Stimulated activated CD4-positive, alpha-beta T cell treated with anti-CD3 and anti-CD28 coated beads, Interleukin-2, amount 100 ng/mL, for 4 hours (primary cell): ENCODE measurements at places on chromosomes 6 and 20.
A peak's percentile ranks its signal among the peaks of the same experiment; 100 is the strongest.

DNA sequence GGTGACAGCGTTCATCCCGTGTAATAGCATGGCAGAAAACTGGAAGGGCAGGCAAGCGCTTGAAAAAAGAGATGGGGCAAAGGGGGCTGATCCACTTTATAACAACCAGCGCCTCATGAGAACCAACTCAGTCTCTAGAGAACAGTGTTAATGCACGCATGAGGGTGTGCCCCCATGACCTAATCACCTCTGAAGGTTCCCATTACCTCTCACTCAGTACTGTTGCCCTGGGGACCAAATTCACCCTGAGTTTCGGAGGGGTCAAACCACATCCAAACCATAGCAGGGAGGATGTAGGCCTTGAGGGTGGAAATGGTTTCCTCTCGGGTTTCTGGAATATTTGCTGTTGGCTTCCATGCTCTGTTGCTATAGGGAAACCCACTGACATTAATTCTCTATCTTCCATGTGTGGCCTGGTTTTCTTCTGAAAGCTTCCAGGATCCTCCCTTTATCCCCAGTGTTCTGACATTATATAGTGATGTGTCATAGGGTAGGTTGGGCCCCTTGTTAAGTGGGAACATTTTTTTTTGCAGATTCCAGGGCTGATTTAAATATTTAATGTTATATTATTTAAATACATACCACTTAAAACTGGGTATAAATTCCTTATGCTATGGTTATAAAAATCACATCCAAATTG, 65.2 kb downstream of the PPP1R14C start:
- DNase-seq = no peak

DNA sequence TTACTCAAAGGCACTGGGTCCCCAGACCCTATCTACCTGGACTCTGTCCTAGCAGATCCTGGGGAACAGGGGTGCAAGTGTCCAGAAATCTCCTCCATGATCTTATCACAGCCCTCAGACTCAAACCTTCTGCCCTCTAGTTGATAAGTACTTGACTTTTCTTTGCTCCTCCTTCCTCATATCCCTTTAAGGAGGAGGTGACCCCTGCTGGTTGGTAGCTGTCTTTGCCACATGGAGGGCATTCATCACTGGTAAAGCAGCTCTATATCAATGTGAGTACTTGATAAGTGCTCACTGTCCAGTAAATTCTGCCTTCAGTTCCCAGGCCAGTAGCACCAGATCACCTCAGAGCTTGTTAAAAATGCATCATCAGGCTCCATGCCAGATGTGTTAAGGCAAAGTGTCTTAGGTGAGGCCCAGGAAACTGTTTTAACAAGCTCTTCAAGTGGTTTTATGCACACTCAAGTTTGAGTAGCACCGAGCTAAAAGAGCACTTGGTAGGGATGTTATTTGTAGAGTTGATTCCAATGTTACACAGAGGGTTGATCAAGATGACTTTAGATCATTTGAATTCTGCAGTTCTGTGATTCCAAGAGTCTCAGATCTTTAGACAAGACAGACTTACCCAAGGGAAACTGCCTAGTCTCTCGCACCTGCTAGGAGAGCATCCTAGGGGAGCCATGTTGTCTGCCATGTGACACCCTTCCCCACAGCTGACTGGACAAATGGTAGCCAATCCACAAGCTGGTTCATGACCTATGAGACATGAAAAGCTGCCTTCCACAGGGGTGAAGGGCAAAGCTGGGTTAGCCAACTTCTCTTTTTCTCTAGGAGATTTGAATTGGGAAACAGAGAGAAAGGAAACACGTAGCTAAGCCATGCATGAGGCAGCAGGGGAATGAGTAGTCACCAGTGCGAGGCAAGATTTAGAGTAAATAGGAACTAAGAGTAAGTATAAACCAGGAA, 18.6 kb downstream of the TREML2 start:
- DNase-seq = peak; percentile 40

- DNase-seq = no peak
Observed at GRCh38 chr6:24543683-24544082, 48.9 kb downstream of the ALDH5A1 start.

GRCh38 chr20:19815553-19815991, 57.5 kb downstream of the RIN2 start:
- no peak for DNase-seq

GRCh38 chr6:170459451-170459850, 93.7 kb downstream of the PSMB1 start:
- no peak for DNase-seq

- no peak for DNase-seq
Observed at GRCh38 chr6:62652692-62653328, 366.8 kb upstream of the KHDRBS2 start.

DNA sequence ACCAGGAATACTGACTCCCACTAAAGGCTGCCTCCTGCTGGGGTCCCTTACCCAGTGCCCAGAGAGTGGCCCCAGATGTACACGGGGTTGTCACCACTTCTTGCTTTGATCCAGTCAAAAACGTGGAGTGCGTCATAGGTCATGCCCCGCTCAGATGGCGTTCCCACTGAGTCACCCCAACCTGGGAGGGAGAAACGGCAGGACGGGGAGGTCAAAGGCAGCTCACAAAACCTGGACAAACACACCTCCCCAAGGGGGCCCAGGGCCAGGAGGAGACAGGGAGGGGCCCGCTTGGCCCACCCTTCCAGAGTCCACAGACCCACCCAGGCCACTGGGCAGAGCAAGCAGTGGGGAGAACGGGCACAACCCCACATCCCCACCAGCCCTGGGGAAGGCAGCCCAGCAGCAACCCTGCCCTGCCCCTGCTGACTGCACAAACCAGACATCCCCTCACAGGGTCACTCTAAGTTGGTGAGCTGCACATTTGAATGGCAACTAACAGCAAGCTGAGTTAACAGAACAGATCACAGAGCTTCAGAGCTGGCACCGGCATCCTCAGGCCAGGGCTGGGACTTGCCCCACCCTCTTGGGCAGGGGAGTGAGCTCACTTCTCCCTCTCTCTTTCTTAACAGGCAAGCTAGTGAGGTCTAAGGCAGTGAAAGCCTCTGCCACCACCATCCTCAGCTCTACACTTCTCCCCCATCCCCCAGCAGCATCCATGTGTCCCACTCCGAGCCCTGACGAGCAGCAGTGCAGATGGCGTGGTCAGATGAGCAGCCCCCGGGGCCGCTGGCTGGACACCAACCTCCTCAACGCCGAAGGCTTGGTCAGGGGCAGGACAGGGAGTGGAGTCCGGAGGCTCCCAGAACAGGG, 61.7 kb downstream of the PYGB start:
- no peak for DNase-seq

DNA sequence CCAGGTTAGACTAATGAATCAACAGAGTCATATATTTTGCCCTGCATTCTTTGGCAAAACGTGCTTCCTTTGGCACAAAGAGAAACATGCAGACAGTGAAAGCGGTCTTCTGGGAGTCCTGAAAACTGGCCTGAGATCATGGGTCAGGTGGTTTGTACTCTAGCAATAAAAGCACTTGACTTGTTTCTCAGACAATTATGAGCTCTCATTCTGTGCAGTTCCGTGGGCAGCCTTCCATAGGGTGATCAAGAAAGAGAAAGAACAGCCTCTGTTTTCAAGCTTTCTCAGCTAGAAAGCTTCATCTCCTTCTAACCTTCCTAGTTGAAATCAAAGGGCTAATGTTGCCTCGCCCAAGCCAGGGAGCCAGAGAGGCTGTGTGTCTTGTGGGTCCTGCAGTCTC, 62.7 kb upstream of the ISM1 start:
- no peak for DNase-seq

- no peak for DNase-seq
Observed at GRCh38 chr6:74597840-74598239, 608.0 kb downstream of the COL12A1 start.

DNA sequence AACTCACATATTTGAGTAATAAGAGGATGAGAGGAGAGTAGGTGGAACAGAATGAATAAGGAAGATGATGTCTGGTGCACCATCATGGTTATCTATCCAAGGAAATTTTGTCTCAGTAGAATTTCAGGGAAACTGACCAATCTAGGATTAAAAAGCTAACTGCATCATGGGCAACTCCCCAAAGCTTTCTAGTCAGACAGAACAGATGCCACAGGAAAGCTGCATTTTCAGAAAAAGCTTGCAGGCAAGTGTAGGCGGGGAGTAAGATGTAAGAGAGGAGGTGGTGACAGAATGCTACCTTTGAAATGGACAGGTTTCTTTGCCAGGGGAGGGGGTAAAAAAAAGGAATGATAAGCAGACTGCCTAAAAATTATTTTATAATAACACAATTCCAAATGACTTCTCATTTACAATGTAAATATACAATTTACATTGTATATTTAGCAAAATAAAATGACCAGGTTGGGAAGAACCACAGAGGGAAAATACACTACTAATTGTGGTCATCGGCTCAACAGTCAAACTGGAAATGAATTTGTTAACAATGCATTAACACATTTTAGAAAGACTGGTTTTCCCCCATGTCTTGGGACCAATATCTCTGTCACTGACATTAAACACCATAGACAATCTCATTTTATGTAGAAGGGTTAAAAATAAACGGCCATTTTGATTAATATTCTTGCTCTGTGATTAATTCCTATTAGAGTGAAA, 15.1 kb downstream of the NHSL1 start:
- DNase-seq = no peak

GRCh38 chr6:50147371-50147770, 97.6 kb upstream of the DEFB112 start:
- DNase-seq = no peak

DNA sequence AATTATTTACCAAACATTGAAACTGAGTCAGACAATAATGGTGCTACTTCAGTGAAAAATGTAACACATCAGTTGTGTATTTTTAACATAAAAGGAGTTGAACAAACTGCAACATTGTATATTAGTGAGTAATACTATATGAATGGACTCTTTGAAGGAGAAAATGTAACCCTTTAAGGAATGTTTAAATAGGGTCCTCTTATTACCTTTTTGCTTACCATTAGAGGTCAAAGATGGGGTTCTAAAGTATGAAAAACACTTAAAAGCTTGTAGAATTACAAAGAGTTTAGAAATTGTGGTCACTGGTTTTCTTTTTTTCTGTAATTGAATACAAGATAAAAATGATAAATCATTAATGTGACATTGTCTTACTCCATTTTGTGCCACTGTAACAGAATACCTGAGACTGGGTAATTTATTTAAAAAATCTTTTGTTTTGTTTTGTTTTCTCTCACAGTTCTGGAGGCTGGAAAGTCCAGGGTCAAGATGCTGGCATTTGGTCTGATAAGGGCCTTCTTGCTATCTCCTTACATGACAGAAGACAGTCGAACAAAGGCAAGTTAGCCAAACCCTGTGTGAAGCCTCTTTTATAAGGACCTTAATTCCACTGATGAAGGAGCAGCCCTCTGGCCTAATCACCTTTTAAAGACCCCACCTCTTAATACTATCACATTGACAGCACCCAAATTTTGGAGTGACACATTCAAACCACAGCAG, 43.2 kb downstream of the SESN1 start:
- no peak for DNase-seq

DNA sequence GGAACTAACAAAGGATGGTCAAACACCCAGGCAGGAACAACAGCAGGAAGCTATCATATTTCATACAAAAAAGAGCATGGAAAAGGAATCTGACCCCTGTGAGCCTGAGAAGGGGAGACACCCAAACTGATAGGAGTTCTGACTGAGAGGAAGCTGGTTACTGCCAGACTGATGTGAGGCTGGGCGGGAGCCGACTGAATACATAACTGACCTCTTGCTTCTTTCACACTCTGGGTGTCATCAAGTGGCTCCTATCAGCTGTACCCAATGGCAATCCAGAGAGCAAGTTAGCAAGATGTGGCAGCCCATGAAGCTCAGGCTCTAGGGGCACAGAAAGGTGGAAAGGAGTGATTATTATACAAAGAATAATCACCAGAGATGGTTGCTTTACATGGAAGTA, 795.1 kb upstream of the HS3ST5 start:
- no peak for DNase-seq

DNA sequence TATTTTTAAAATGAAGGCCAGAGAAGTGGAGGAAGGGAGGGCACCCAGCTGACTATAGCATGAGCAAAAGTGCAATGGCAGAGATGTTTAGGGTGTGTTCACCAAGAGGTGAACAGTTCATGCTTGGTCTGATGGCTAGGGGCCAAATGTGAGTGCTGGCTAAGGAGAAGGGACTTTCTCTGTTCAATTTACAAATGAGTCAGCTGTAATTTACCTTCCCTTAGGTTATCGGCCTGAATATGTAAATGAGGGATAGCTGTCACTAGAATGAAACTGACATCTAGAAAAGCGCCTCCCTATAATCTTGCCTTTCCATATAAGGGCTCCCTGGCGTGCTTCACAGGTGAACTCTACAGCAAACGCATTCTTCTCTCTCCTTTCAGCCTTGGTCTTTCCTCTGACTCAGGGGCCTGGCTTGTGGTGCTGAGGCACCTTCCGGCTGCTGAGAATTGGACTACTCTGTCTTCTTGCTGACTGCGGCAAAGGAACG, 114.7 kb upstream of the BACH2 start:
- DNase-seq = peak; percentile 40

- DNase-seq = no peak
Observed at GRCh38 chr6:149053848-149054558, 263.5 kb upstream of the TAB2 start.

DNA sequence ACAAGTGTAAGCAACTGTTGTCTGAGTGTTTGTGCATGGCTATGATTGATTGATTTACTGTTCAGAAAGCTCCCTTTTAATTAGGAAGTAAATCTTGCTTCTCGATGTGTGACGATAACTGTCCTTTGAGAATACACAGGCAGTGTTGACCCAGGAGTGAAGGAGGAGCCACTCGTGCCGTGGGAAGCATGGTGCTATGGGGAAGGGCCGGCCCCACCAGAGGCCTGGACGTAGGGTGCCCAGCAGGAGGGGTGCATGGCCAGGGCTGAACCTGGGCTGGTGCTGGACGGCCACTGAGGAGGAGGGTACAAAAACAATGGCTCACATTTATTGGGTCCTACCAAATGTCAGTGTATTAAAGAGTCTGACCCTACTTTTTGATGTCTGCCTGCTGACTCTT, 60.7 kb downstream of the ANKRD60 start:
- no peak for DNase-seq

GRCh38 chr6:25057111-25057905, 121.5 kb upstream of the RIPOR2 start:
- DNase-seq = no peak

DNA sequence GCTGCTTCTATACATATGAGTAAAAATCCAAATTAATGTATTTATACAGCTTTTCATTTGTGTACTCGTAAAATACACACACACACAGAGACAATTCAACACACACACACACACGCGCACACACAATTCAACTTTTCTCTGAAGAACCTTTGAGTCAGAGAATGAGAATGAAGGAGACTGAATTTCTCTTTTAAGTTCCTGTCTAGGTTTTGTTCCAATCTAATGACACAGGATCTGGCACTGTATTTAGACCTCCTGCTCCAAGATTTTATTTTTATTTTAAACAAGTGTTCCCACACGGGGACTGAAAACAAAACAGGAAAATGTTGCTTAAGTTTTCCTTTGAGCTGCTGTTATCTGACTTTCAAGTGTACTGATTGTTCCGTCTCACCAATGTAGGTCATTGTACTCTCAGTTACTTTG, 250.8 kb downstream of the LAMA2 start:
- no peak for DNase-seq
